ENCODE measurements at places on chromosomes 7 and 10.

GRCh38 chr10:127368929-127369328, 172.5 kb upstream of the INSYN2A start:
- no peak for DNase-seq

- no peak for DNase-seq
These were observed 35.5 kb downstream of the SEMA3C start for GRCh38 chr7:80883154-80884025.

- DNase-seq = no peak
These were observed 1.5 kb downstream of the IRF5 start for GRCh38 chr7:128939075-128939860.

GRCh38 chr10:81957976-81958375, 83.0 kb downstream of the NRG3 start:
- DNase-seq = no peak

- no peak for DNase-seq
These were observed 652 bp upstream of the VPS26A start for GRCh38 chr10:69123306-69123746.

- DNase-seq = no peak
These were observed 16.0 kb downstream of the SLC25A13 start for GRCh38 chr7:96305915-96306314.

Measured in retina (tissue), 1 donor.